ENCODE measurements at places on chromosomes 5 and 9. TPM values are rescaled to one million over a fixed set of nuclear protein-coding genes. Genes with fewer than 3 reads are reported as not detected.

- no peak for DNase-seq
Measured at GRCh38 chr9:4116723-4117460, 183.0 kb downstream of the GLIS3 start.

- DNase-seq, result no peak
Measured at GRCh38 chr9:31071606-31072286, 1312.7 kb upstream of the ACO1 start.

DNA sequence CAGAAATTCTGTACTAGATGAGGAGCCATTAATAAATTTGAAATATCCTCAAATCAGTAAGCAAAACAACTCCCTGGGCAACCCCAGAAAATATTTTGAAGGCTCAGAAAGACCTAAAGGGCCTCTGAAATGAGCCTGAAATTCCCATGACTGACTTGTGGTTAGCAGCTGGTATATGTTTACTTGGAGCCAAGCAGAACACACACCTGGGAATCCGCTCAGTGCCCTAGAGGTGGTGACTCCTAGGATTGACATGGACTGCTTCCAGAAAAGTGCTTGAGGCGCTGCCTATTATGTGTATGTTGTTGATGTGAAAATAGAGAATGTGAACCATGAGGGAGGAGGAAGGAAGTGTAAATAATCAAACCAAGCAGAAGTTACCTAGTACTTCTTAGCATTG lies 14.7 kb downstream of the RFK start:
- DNase-seq, result no peak

DNA sequence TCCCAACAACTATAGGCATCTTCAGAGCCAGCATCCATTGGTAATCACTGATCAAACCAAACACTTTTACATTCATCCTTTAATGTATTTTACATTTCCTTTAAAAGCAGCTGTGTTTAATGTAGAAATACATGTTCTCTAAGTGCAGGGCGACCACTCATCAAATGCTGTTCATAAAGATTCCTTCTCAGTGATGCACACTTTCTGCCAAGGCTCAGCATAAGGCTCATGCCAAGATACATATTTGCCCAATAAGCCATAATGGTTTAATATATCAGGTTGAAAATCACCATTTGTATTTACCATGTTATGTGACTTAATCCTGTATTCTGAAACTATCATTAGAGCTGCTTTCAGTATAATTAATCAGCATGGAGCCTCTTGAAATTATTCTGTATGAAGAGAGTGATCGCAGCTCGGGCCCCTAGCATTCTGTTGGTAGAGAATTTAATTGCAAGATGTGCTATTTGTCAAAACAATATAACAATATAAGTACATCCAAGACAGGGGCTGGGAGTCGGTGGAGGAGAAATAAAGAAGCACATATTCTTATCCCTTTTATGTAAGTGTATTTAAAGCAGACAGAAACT lies 267.5 kb downstream of the EBF1 start:
- no peak for DNase-seq

The PRUNE2 gene
- 459 TPM for total RNA-seq

The MSMP gene
- not detected for total RNA-seq

The SLIT3 gene
- total RNA-seq, result 46.3 TPM

Measured in sigmoid colon (tissue), 7 donors.